ENCODE measurements at places on chromosomes 2 and 18. TPM values are rescaled to one million over a fixed set of nuclear protein-coding genes. Genes with fewer than 3 reads are reported as not detected.

LIPG gene
- polyA plus RNA-seq: 1.5 TPM

RNU2-63P gene
- polyA plus RNA-seq: not detected

OR6B2 gene
- polyA plus RNA-seq: not detected

HJURP gene
- 8.0 TPM for polyA plus RNA-seq

ADD2 gene
- 4.7 TPM for polyA plus RNA-seq

MC5R gene
- not detected for polyA plus RNA-seq

REG3G gene
- not detected for polyA plus RNA-seq

SAG gene
- polyA plus RNA-seq: not detected

CPO gene
- polyA plus RNA-seq: not detected

ESPNL gene
- polyA plus RNA-seq: 3.7 TPM

- no peak for DNase-seq
Observed at GRCh38 chr2:33605056-33605455, 6.0 kb upstream of the FAM98A start.

GRCh38 chr18:44840058-44840790, 159.5 kb downstream of the SETBP1 start:
- peak; percentile 50 for DNase-seq

DNA sequence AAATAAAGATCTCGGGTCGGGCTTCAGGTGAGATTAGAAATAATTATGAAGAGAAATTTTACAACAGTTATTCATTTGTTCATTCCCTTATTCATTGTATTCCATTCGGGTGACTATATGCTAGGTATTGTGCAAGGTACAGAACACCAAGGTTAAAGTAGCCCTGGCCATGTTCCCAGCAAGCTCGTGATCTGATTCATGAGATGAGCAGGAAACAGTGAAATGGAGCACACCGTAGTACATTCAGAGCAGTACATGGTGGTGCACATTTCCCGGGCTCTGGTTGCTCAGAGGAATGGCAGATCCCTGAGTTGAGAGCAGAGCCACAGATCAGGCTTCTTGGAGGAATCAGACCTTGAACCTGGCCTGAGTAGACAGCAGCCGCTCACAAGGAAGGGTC, 87.7 kb downstream of the PRKRA start:
- peak; percentile 58 for DNase-seq

- DNase-seq: no peak
Observed at GRCh38 chr2:176067589-176068418, 16.0 kb downstream of the EVX2 start.

- DNase-seq: no peak
Observed at GRCh38 chr2:152238016-152238415, 62.5 kb upstream of the STAM2 start.

GRCh38 chr2:117631152-117631945, 183.1 kb upstream of the DDX18 start:
- no peak for DNase-seq

DNA sequence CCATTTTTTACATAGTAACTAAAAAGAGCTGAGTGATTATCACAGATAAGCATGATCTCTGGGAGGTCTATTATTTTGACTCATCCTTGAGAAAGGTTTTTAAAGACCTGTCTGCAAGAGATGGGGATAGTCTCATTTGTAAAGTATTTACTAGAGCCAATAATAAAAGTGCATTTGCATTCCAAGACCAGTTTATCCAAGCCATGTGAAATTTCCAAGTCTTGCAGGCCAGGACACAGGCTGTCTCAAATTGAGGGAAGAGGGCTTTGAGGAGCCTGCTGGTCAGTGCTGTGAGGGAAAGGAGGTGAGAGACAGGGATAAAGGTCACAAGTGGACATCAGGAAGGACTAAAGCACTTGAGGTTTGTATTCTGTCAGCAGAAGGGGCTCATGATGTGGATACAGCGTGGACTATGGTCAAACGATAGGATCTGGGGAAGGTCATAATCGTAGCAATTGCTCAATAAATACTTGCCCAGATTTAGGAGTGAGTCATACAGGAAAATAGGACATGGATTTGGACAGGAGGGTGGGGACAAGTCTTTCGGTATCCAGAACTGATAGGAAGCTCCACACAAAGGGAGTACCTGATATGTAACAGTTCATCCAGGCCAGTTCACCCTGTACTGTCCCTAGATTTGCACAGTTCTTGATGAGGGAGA, 6.6 kb upstream of the CDH2 start:
- no peak for DNase-seq

DNA sequence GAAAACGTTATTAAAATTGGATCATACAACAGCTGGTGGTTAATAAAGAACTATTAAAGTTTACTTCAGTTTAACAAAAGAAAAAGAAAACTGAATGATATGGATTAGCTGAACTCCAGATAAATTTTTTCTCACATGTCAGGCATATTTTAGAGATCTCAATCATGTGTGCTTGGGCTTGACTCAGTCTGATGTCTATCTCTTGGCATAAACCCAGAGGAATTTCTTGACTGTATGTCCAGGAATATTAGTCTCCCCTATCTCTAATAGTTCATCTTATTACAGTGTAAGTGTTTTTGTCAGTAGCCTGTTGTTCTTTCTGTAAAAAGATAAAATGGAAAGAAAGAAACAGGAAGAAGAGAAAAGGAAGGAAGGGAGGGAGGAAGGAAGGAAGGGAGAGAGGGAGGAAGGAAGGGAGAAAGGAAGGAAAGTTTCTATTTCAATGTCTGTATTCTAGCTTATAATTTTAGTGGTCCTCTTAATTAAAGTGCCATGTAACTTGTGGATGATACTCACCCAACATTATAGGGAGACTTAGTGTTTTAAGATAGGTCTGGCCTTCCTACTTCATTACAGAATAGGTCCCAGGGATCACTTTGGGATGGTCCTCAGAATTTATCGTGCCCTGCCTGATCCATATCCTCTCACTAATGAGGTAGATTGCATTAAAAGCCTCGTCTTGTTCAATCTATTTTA, 99.7 kb upstream of the UGP2 start:
- DNase-seq: peak; percentile 11

GRCh38 chr2:95316466-95317122, 19.4 kb downstream of the KCNIP3 start:
- no peak for DNase-seq

- DNase-seq: no peak
Observed at GRCh38 chr18:9926223-9926894, 12.5 kb downstream of the VAPA start.

- no peak for DNase-seq
Observed at GRCh38 chr2:231118614-231118942, 6.3 kb downstream of the HTR2B start.

DNA sequence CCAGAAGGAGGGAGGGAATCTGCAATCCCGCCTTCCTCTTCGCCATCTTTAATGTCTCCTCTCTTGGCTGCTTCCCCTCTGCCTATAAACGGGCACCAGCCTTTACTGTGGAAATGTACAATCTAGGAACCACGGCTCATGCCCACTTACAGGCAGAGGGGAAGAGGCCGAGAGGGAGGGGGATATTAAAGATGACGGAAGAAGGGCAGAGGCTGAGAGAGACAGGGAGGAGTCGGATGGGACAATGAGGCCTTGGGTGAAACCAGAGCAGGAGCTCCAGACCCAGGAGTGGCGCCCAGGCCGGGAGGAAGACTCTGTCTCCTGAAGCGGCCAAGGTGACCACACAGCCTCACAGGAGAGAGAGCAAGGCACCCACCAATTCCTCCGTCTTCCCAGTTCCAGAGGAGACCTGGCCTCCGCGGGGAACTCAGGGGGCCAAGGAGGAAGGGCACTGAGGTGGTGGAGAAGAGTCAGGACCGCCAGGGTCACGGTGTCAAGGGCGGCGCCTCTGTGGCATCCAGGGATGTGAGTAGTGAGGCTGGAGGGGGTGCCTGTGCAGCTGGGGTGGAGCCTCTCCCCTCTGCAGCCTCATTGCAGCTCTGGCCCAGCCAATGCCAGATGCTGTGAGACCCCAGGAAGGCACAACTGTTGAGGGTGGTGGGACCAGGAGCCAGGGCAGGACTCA, 67.8 kb downstream of the CIB4 start:
- no peak for DNase-seq

DNA sequence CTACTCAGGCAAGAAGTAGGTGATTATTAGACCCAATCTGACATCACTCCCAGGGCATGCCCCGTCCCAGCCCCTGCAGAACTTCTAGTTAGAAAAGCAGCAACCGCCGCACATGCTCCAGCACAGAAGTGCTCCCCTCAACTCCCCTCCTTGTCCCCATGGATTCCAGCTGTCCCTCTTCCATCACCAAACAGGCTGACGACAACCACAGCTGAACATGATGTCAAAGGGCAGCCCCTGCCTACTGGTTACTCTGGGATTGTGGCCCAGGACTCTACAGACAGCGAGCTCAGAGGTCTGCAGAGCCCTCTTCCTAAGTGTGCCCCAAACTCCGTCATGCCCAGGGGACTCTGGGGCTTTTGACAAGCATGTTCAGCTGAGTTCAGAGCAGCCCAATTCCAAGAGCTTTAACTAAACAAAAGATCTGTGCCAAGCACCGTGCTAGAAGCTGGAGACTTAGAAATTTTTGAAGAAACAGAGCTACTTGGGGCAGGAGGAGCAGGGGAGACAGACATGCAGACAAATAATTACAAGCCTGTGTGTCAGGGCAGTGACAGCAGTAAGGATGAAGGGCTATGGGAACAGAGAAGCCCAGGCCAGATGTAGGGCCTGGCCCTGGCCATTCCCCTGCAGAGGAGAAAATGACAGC, 148.1 kb downstream of the BCL11A start:
- DNase-seq: no peak

DNA sequence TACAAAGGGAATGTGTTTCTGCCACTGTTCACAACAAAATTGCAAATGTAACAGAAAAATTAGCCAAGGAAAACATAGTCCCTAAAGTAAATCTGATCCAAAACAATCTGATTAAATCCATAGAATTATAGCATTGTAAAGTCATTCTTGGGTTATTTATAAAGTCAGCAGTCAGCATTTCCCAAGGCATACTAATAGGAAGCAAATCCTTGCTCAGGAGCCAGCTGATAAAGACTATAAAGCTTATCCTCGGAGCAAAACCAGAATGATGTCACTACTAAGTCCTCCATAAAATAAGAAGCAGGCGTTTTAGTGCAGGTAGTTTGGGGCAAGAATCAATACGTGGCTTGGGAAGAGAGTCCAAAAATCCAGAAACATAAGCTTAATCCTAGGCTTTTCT, 67.3 kb upstream of the CSRNP3 start:
- DNase-seq: no peak

- no peak for DNase-seq
Observed at GRCh38 chr18:76445741-76446232, 49.3 kb downstream of the ZNF516 start.

- no peak for DNase-seq
Observed at GRCh38 chr2:64731746-64732145, 78.0 kb upstream of the SERTAD2 start.

- DNase-seq: no peak
Observed at GRCh38 chr2:105450471-105450870, 51.6 kb upstream of the FHL2 start.

DNA sequence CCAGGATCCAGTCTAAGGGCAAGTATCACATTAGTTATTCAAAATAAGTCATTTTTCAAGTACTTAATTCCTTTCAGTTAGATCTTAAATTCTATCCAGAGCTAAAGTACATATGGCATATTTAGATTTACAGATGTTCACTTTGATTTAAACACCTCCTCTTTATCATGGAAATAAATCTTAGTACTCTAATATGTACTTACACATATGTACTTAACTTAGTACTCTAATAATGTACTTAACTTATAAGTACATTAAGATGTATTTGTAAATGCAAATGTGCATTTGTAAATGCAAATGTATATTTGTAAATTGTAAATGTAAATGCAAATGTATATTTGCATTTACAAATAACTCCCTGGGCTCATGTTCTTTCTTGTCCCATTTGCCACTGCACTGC, 14.6 kb downstream of the PIGN start:
- DNase-seq: no peak

- DNase-seq: peak; percentile 59
Observed at GRCh38 chr2:12774395-12774727, 57.6 kb downstream of the TRIB2 start.

DNA sequence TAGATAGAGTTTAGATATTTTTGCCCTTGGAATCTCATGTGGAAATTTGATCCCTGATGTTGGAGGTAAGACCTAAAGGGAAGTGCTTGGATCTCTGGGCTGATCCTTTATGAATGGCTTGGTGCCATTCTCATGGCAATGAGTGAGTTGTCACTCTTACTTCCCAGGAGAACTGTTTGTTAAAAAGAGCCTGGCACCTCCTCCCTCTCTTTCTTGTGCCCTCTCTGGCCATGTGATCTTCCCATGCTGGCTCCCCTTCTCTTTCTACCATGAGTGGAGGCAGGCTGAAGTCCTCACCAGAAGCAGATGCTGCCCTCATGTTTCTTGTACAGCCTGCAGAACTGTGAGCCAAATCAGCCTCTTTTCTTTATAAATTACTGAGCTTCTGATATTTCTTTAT, 276.9 kb downstream of the ZNF804A start:
- DNase-seq: no peak

DNA sequence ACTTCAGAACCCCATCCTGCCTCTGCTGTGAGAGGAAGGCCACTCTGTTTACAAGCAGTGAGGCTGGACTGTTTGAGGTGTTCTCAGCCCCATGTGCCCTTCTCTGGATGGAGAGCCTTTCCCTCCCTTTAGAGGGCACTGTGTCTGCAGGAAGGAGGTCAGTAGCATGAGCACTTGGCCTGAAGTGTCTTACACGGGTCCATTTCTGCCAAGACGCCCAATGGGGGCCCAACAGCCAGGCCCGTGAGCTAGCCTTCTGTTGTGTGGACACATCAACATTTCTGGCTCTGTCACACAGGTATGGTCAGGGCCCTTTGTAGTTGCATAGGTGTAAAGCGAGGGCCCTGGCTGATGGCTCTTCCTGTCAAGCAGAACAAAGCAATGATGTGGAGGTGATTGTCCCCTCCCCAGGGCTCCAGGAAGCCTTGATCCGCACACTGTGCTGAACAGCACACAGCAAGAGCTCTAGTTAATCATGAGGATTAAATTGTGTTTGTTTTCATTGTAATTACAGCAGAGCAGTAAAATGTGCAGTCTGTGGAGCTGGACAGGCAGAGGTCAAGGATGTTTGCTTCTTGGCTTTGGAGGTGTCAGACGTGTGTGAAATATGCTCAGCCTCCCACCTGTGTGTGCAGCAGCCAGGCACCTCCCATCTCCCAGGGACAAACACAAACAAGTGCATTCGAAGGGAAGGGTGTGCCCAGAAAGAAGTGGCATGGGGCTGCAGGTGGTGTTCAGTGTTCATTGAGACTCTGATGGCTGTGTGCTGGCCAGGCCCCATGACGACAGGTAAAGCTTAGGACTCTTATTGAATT, 132.1 kb downstream of the SH3RF3 start:
- DNase-seq: peak; percentile 20

DNA sequence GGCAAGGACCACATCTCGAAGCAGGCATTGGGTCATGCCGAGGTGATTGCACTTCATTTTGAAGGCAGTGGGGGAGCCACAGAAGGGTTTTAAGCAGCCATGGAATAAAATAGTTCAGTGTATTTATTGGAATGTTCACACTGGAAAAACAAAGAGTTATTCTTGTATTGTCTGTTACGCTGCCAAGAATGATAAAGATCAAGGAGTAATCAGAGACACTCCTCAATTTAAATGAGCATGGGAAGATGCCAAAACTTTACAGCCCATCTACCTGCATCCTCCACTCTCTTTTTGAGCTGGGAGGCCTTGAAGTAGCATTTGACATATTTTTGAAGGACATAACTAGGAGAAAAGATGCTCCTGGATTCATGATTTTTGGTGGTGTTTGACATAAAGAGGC, 112.8 kb downstream of the DOCK10 start:
- DNase-seq: no peak

Data from cardiac muscle cell (in vitro differentiated cells and primary cell).